ENCODE measurements at places on chromosomes 4 and X.
A peak's percentile ranks its signal among the peaks of the same experiment; 100 is the strongest.

- DNase-seq: peak; percentile 54
Measured at GRCh38 chrX:1500701-1501624, 36.0 kb downstream of the P2RY8 start.

GRCh38 chrX:123873956-123874355 is 14.1 kb downstream of the XIAP start:
- no peak for DNase-seq

DNA sequence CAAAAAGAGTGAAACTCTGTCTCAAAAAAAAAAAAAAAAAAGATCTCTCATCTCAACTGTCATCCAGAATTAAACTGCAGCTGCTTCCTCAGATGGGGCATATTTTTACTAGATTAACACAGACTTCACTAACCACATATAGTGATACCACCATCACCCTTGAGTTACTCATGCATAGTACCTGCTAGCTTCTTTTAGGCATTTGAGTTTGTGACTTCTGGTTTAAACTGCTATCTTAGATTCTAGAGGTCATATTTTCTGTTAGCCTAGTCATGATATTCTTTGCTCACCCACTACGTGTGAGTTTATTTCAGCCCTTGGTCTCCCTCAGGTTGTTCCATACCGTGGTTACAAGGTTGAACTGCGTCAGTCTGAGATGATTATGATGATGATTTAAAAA is 154.9 kb upstream of the BMP3 start:
- no peak for DNase-seq

DNA sequence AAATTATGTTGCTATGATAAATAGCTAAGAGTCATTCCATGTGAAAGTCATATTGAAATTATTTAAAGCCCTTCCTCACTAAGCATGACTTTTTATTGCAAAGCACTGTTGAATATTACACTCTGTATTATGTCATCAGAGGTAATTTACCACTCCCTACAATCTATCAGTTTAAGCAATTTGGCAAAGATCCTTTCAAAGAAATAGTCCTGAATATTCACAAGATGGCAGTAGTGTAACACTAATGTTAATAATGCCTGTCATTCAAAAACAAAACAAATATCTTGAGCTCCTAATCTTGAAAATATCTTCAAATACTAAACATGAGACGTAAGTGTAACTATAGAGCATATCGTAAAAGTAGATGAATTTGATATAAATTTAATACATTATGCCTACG is 208.6 kb upstream of the TECRL start:
- no peak for DNase-seq

- no peak for DNase-seq
Measured at GRCh38 chr4:94574616-94575015, 122.9 kb downstream of the PDLIM5 start.

GRCh38 chr4:185167234-185167633 is 24.2 kb downstream of the SLC25A4 start:
- DNase-seq: no peak

DNA sequence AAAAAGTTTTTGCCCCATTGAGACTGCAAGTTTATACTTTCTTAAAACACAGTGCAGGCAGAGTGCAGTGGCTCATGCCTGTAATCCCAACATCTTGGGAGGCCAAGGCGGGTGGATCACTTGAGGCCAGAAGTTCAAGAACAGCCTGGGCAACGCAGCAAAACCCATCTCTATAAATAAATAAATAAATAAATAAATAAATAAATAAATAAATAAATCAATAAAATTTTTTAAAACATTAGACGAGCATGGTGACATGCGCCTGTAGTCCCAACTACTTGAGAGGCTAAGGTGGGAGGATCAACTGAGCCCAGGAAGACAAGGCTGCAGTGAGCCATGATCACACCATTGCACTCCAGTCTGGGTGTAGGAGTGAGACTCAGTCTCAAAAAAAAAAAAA is 213.3 kb downstream of the LRBA start:
- no peak for DNase-seq

- DNase-seq: no peak
Measured at GRCh38 chr4:75655562-75655961, 17.6 kb downstream of the G3BP2 start.

DNA sequence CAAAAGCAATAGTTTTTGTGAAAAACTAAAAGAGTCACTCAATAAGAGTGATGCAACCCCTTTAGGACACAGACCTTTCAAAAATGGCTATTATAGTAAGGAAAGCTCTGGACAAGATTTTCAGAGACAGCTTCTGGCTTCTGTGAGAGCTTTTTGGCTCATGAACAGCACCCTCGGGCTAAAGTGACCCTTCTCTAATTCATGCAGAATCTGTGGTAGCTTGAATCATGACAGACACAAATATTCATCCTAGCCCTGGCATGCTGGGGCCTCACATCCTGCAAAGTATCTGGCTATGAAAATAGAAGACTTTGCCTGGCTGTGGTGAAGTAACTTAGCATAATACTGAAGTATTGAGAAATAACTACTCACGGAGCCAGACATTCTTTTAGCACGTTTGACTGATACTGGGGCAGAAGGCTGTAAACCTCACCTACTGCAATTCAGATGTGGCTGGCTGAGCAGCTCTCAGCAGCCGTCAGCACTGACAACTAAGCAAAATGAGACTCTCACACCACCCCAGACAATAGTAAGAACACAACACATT is 327.3 kb downstream of the MAPK10 start:
- DNase-seq: no peak

- DNase-seq: no peak
Measured at GRCh38 chrX:25001808-25002660, 13.7 kb downstream of the ARX start.

DNA sequence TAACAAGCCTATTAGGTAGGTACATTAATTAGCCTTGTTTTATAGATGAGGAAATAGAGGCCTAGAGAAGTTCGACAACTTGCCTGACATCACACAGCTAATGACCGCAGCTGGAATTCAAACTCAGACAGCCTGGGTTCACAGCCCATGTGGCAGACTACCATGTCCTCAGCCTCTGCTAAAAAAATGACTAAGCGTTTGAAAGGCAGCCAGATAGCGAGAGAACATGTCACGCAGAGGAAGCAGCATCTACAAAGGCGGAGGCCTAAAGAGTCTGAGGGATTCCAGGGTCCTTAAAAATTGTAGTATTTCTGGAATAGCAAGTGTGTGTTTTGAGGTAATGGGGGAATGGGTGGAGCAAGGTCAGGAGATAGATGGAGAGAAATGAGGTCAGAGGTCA is 33.2 kb upstream of the BMP15 start:
- no peak for DNase-seq

GRCh38 chr4:109199585-109199984 is 102.9 kb downstream of the COL25A1 start:
- no peak for DNase-seq

DNA sequence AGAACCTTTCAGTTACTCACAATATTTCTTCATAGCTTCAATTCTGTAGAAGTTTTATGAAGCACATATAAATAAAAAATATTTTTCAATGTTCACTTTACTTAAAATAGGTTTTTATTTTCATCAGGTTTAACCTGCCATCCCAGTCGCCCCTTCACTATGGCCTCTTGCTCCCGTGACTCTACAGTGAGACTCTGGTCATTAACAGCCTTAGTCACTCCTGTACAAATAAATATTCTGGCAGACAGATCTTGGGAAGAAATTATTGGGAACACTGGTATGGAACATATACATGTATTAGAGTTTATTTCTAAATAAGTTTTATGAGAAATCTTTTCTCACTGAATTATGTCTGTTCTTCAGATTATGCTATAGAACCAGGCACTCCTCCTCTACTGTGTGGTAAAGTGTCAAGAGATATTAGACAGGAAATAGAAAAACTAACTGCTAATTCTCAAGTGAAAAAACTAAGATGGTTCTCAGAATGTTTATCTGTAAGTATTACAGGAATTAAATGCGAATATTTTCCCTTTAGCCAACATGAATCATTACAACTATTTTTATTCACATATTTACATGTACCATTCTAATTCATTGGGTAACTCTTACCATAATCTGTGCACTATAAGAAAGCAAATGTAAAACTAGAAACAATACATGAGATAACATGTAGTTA is 45.6 kb downstream of the SPATA4 start:
- DNase-seq: no peak

DNA sequence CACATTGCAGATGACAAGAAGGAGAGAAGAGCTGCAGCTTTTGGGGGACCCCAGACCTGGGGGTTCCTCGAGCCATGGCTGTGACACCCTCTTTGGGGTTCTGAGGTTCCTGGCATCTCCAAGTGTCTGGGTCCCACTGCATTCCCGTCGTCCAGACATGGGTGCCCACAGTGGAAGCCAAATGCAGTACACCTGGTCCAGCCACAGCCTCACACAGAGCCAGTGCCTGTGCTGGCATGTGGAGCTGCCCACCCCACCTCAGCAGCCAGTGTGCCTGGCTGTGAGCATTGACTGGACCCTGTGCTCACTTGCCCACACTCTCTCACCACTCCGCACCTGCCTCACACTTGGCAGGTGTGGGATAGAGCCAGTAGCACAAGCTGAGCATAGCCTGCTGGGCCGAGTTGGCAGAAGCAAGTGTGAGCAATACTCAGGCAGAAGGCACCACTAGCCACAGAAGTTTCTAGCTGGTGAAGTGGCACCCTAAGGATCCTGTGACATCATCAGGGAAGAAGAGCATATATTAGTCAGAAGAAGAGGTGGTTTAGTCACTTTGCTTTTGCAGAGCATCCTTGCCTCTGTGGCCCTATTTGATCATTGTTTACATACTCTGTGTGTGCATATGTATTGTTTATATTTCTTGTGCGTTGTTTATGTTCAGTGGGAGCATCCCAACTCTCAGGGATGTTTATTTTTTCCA is 65.0 kb upstream of the MAGEB2 start:
- DNase-seq: no peak

GRCh38 chr4:1305781-1306455 is 16.2 kb downstream of the MAEA start:
- DNase-seq: peak; percentile 68

DNA sequence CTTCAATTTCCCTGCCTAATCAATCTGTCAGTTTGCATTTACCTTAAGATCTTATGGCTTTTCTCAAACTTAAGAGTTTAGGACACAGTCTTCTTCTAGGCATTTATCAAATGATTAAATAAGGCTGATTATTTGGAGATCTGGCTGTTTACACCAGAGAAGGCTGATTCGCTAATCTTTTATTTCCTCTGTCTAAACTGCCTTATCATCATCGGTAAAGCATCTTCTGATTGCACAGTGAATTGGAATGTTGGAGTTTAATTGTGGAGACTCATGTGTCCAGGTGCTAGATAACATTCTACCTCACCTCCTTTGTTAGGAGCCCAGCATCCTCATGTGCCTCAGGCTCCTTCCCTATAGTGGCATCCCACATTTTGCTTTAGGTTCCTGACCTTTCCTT is 100.3 kb upstream of the DDIT4L start:
- no peak for DNase-seq

- DNase-seq: no peak
Measured at GRCh38 chrX:1748408-1748807, 133.5 kb downstream of the ASMT start.

DNA sequence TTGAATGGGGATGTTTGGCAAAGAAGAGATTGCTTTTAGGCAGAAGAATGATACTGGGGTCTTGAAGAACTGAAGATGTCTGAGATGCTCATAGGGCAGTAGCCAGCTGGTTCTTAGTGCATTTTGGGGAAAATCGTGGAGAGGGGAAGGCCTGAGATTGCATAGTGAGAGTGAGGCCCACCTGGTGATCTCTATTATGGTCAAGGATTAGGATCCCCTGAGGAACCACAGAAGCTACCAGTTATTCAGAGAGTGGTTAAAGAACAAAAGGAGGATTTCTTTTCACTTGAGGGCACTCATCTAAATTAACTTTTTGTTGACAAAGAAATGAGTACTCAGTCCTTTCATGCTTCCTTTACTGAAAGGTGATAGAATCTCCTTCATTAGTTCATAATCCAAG is 271.3 kb upstream of the HAND2 start:
- DNase-seq: no peak

Measured in activated CD4-positive, alpha-beta memory T cell treated with anti-CD3 and anti-CD28 coated beads, Interleukin-2, amount 10 ng/mL, durations not matched to agents 7 days and 5 days (primary cell).